ENCODE measurements at places on chromosomes 11 and 22.

DNA sequence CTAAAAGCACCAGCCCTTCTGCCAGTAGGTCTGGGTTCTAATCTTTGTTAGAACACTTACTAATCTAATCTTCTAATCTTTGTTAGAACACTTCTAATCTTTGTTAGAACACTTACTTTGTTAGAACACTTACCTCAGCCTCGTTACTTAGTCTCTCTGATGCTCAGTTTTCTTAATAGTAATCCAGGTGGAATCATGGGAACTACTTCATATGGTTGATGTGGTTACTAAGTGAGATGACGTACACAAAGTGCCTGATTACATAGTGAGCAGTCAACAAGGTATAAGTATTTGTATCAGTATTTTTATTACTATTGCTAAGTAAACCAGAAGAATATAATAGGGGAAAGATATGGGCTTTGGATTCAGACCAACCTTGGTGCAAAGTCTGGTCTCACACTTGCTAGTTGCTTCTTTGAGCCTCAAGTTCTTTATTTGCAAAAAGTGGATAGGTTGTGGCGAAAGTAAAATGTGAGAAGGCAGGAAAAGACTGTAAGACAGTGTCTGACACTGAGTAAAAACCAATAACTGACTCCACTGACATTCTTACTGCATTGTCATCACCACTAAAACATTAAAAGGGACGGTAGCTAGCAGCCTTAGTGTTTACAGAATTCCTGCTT, 83.7 kb downstream of the TRAF6 start:
- H3K36me3 ChIP-seq, result peaks cover 11% of the 10 kb centered on the region
- H3K27me3 ChIP-seq, result no peaks in the 10 kb centered on the region
- no peak overlapping the region for H3K27ac ChIP-seq
- H3K4me3 ChIP-seq, result no peak overlapping the region
- H3K4me1 ChIP-seq, result peaks cover 15% of the 10 kb centered on the region

DNA sequence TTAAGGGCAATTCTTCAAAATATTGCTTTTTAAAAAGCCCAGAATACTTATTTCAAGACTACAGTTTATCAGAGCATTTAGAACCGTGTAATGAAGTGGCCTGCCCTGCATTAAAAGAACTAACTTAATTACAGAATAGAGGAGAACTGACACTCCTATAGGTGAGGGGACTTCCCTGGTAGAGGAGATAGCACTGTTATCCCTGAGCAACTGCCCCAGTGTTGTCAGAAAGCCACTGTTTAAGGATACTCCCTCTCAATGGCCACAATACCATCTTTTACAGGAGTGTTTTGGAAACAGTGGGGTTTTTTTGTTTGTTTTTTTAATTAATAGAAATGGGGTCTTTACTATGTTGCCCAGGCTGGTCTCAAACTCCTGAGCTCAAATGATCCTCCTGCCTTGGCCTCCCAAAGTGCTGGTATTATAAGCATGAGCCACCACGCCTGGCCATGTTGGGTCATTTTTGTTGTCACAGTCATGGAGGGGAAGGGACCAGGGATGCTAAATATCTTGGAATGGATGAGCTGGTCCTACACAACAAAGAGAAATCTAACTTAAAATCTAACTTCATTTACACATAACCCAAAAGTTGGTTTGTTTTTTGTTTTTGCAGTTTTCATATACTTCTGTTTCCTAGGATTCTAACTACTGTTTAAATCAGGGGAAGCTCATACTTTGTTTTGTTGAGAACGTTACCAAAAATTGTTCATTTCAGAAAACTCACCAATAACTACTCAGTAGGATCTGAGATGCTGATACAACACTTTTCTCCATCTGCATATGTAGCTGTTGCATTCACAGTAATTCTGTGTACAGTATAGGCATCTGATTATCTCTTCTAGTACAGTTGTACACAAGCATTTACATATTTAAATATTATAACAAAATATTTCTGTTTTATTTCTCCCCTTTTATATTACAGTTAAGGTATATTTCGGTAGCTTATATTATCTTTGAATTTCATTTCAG, 8.1 kb downstream of the RPL27A start:
- peaks cover 49% of the 10 kb centered on the region for H3K4me1 ChIP-seq
- H3K27ac ChIP-seq, result peak overlapping the region; percentile 99
- H3K27me3 ChIP-seq, result no peaks in the 10 kb centered on the region
- DNase-seq, result no peak
- H3K4me3 ChIP-seq, result peak overlapping the region; percentile 97

GRCh38 chr11:120828847-120829246, 195.1 kb upstream of the TBCEL start:
- peaks cover 23% of the 10 kb centered on the region for H3K27me3 ChIP-seq
- H3K4me1 ChIP-seq, result no peaks in the 10 kb centered on the region
- H3K36me3 ChIP-seq, result no peaks in the 10 kb centered on the region
- H3K4me3 ChIP-seq, result no peak overlapping the region

GRCh38 chr22:37162221-37163095, 12.7 kb upstream of the IL2RB start:
- peak overlapping the region; percentile 69 for H3K4me3 ChIP-seq
- DNase-seq, result peak; percentile 87
- H3K4me1 ChIP-seq, result peaks cover 92% of the 10 kb centered on the region
- H3K27me3 ChIP-seq, result no peaks in the 10 kb centered on the region
- H3K36me3 ChIP-seq, result peaks cover 5% of the 10 kb centered on the region
- peak overlapping the region; percentile 96 for H3K27ac ChIP-seq

- no peak for DNase-seq
- H3K27ac ChIP-seq, result peak overlapping the region; percentile 91
- H3K4me1 ChIP-seq, result peaks cover 26% of the 10 kb centered on the region
- no peaks in the 10 kb centered on the region for H3K27me3 ChIP-seq
- H3K4me3 ChIP-seq, result peak overlapping the region; percentile 88
Observed at GRCh38 chr22:23856721-23857605, 712 bp upstream of the SLC2A11 start.

- no peaks in the 10 kb centered on the region for H3K27me3 ChIP-seq
- peaks cover 76% of the 10 kb centered on the region for H3K4me1 ChIP-seq
- no peak for DNase-seq
Observed at GRCh38 chr11:117087446-117087845, 10.8 kb downstream of the SIK3 start.

DNA sequence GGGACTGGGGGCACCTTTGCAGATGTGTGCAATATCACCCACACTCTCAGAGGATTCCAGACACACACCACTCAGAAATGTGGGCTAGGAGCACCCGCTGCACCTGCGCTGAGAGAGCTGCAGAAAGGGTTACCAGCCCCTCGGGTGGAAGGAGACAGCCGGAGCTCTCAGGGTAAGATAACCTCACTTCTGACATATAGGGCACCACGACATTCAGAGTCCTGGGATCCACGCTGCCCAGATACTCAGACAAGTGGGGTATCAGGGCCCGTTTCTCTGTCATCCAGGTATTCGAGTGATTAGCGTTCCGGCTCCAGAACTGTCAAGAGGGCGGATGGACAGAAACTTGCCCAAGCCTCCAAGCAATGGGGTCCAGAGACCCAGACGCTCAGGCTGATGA, 6.2 kb upstream of the SYT8 start:
- H3K27me3 ChIP-seq, result peaks cover 24% of the 10 kb centered on the region
- H3K36me3 ChIP-seq, result no peaks in the 10 kb centered on the region
- DNase-seq, result no peak
- no peaks in the 10 kb centered on the region for H3K4me1 ChIP-seq

GRCh38 chr11:131378931-131379330, 8.5 kb downstream of the NTM start:
- no peak overlapping the region for H3K27ac ChIP-seq
- no peak for DNase-seq
- H3K4me3 ChIP-seq, result no peak overlapping the region
- no peaks in the 10 kb centered on the region for H3K36me3 ChIP-seq
- H3K27me3 ChIP-seq, result peaks cover 2% of the 10 kb centered on the region

DNA sequence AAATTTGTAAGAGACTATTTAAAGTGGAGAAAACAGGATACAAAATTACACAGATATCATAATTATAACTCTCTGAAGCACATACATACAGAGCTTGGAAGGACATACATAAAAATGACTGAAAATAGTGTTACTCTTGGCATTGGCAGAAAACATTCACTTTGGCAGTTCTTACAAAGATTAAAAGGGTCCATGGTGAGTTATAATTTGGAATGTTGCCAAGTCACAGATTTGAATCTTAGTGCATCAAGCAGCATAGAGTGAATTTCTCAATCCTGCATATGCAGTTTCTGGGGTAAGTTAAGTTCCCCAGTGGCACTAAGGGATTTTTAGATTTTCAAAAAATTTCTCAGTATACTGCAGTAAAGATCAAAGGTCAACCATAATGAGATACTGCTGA, 115.9 kb downstream of the CCDC81 start:
- H3K27ac ChIP-seq, result no peak overlapping the region
- H3K36me3 ChIP-seq, result no peaks in the 10 kb centered on the region
- DNase-seq, result no peak
- no peak overlapping the region for H3K4me3 ChIP-seq
- H3K4me1 ChIP-seq, result peaks cover 8% of the 10 kb centered on the region

DNA sequence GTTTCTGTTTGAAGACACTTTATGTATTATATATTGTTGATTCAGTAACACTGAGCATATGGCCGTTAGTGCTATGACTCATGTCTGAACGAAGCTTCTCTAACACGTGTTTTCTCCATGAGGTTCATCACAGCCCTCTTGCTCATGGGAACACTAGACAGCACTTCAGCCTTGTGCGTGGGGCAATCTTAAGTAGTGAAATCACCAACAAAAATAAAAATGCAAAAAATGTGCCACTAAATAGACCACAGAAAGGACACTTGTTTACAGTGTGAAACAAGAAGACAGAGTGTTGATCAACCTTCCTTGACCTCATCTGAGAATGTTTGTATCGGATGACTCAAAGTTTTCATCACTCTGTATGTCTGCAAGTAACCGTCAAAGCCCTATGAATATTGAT, 94.5 kb downstream of the FDX1 start:
- H3K4me1 ChIP-seq, result peaks cover 3% of the 10 kb centered on the region
- H3K36me3 ChIP-seq, result no peaks in the 10 kb centered on the region
- no peak overlapping the region for H3K27ac ChIP-seq
- DNase-seq, result no peak
- no peaks in the 10 kb centered on the region for H3K27me3 ChIP-seq
- no peak overlapping the region for H3K4me3 ChIP-seq

- H3K27ac ChIP-seq, result no peak overlapping the region
- DNase-seq, result no peak
- H3K4me1 ChIP-seq, result no peaks in the 10 kb centered on the region
- H3K36me3 ChIP-seq, result no peaks in the 10 kb centered on the region
Observed at GRCh38 chr11:79896258-79896657, 455.4 kb upstream of the TENM4 start.

DNA sequence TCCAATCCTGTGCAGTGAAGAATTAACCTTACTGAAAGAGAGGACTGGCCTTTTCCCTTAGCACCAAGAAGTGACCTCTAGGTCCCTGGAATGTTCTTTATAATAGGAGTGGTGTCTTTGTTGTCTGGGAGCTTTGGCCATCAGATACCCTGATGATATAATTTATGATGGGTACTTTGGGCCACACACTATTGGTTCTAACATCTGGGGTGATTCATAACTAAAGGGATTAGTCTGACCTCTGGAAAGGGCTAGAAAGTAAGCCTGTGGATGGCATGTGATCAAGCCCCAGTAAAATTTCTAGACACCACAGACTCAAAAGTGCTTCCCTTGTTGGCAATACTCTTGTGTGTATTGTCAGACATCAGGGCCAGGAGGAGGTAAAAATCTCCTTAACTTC, 891.2 kb downstream of the KCNA4 start:
- no peak for DNase-seq
- no peaks in the 10 kb centered on the region for H3K27me3 ChIP-seq
- no peak overlapping the region for H3K27ac ChIP-seq
- H3K4me3 ChIP-seq, result no peak overlapping the region
